ENCODE measurements at places on chromosomes 16 and 17. TPM values are rescaled to one million over a fixed set of nuclear protein-coding genes. Genes with fewer than 3 reads are reported as not detected.

EPX gene
- not detected for total RNA-seq

AGRP gene
- total RNA-seq, result not detected

DPEP3 gene
- total RNA-seq, result not detected

GNG13 gene
- not detected for total RNA-seq

TP53TG3F gene
- not detected for total RNA-seq

HYDIN gene
- 0.30 TPM for total RNA-seq

CCDC40 gene
- total RNA-seq, result 5.6 TPM

ZNF385C gene
- not detected for total RNA-seq

SPNS3 gene
- total RNA-seq, result not detected

ACBD4 gene
- total RNA-seq, result 3.5 TPM
